Muscle of leg (tissue), 16 donors: ENCODE measurements at places on chromosomes 5 and 9. TPM values are rescaled to one million over a fixed set of nuclear protein-coding genes. Genes with fewer than 3 reads are reported as not detected.
A peak's percentile ranks its signal among the peaks of the same experiment; 100 is the strongest.

C5orf52 gene
- not detected for polyA plus RNA-seq

FOXD4L5 gene
- 1.3 TPM for polyA plus RNA-seq

SLC6A19 gene
- not detected for polyA plus RNA-seq

ALDOB gene
- polyA plus RNA-seq, result 4.9 TPM

DNA sequence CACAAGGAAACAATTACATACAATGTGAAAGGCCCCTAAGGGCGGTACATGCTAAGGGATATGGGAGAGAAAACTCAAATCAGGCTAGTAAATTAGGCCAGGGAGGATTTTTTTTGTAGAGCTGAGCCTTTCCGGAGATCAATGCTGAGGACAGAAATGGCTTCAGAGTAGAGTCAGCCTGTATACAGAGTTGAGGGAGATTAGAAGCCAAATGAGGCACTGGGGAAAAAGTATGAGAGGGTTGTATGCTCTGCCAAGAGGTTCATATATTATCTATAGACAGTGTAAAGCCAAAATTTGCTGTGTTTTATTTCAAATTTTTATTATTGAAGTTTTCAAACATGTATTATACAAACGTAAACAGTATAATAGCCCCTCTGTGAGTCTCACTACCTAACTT is 103.1 kb downstream of the BNC2 start:
- peak; percentile 79 for DNase-seq

- peak; percentile 58 for DNase-seq
These were observed 1.1 kb downstream of the UGCG start for GRCh38 chr9:111897601-111898137.

GRCh38 chr5:39905356-39905755 is 480.6 kb upstream of the DAB2 start:
- DNase-seq, result no peak

DNA sequence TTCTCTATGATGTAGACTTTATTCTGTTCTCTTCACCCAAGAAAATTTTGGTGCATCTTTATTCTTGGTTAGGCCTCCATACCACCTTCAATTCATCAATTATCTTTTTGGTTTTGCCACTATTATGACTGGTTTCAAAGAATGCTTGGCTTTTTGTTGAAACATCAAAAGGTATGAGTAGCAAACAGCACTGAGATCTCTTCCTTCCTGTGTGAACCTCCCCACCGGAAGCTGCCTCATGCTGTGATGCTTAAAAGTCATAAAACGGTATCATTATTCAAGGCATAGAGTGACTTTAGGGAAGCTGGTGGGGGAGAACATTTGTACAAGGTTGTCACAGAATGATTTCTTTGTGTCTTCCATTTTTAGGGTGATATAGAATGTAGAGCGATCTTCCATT is 70.6 kb downstream of the IQGAP2 start:
- DNase-seq, result no peak

GRCh38 chr5:143331956-143332355 is 71.5 kb downstream of the NR3C1 start:
- DNase-seq, result no peak

DNA sequence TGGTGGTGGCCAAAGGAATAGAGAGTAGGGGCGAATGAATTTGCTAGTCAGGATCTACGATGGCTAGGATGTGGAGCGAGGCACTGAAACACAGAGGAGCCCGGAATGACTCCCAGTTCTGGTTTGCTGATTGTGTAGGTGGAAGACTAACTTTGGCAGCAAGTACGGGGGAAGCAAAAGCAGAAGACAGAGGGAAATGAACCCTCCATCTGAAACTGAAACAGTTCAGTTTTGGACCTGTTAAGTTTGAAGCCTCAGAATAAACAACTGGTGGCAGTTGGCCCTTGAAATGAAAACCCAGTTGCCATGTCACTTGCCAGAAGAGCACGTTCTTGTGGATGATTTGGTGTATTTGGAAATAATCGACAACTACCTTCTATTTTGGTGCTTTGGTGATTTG is 15.4 kb upstream of the SMIM15 start:
- peak; percentile 22 for DNase-seq

DNA sequence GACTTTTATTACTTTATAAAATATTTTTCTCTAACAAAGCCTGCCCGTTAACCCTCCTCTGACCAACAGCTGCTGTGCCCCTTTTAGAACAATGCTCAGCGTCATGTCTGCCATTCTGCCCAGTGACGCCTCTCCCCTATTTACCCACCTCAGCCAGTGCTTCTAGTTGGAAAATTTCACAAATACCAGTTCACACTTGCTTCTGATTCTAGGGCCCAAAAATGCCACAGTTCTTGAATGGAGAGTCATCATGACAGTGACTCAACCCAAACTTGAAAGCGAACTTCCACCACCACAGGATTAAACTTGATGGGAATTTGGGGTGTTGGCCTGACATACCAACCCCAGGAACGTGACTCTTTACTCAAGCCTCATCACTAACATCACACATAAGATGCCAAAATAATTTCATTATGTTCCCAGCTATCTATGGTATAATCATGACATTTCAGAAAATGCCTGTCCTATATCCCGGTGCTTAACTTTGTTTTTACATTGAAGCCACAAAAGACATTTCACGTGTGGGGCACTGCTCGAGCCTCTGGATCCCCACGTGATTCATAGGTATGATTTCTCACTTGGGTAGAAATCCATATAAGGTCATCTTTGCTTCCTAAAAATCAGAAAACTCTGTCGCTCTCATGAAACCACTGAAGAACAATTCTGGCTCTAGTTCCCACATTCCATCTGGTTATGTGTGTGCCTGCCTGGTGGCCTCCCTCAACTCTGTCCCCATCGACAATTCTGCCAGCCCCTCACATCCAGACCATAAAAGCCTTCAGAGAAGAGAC is 220.9 kb downstream of the ACTL7B start:
- DNase-seq, result no peak

- peak; percentile 26 for DNase-seq
These were observed 7.1 kb downstream of the TLE4 start for GRCh38 chr9:79578891-79579290.

DNA sequence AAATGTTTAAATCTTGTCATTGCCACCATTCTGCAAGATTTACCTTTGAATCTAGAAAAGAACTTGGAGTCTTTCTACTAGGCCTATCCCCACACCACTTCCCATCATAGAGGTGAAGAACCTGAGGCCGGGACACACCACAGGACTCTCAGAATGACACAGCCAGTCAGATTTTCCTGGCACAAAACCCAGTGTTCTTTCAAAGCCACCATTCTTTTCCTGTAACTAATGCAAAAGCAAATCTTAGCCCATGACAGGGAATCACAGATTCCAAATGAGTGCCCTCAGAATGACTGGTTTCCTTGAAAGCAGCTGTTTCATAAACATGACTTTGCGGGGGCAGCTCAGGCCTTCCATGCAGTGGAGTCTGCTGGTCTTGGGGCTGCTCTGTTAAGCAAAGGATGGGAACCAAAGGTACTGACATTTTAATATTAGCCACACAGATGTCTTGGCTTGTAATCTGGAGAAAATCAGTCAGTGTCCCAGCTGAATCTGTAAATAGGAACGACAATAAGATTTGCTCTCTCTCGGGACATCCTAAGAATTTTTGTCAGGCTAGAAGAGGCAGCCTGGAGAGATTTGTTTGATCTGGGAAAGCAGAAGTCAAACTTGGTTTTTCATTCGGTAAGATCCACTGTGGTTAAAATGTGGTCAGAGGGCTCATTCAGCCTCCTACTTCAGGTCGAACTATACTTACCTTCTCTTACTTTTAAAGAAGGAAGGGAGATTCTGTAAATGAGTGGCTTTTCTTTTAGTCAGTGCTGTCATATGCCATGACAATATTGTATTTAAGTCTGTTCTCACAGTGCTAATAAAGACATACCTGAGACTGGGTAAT is 115.1 kb downstream of the PALM2AKAP2 start:
- DNase-seq, result peak; percentile 83
